ENCODE measurements at places on chromosomes 1 and 21. TPM values are rescaled to one million over a fixed set of nuclear protein-coding genes. Genes with fewer than 3 reads are reported as not detected.

ARID4B gene
- total RNA-seq, result 36.7 TPM

GJB4 gene
- not detected for total RNA-seq

PEX10 gene
- 20.8 TPM for total RNA-seq

CZIB gene
- total RNA-seq, result 56.0 TPM

ACTA1 gene
- total RNA-seq, result not detected

ELOVL1 gene
- total RNA-seq, result 124 TPM

DNA sequence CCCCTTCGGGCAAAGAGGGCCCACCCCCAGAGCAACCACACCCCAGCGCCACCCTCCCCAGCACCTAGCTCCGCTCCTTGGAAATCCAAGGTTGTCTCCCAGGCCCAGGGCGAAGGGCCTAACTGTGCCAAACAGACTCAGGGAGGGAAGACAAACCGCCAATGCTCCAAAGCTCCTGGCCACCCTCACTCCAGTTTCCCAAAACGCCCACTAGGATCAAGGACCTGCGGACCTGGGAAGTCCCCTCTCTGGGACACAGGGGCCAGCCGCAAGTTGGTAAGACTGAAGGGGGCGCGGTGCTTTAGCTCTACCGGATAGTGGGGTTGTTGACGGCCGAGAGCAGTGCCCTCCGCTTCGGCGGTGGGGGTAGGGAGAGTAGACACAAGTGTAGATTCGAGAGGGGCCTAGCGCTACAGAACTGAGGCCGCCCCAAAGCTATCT is 581 bp downstream of the IRF6 start:
- no peak for DNase-seq

DNA sequence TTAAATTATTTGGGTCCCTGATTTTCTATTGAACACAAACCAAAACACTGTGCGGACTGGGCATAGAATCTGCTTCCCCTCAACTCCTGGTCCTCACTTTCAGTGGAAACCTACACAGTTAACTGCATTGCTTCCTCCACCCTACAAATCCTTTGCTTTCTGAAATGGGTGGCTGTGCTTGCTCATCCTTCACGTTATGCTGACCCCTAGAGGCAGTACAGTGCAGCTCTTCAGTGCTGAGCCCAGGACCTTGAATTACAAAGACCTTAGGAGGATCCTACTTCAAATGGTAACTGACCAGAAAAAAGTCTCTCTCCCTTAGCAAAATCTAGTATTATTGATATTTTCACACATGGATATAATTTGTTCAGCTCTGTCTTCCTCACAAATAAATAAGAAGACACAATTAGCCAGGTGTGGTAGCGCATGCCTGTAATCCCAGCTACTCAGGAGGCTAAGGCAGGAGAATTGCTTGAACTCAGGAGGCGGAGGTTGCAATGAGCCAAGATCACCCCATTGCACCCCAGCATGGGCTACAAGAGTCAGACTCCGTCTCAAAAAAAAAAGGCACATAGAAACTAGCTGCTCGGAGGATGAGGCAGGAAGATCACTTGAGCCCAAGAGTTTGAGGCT is 63.4 kb upstream of the L1TD1 start:
- DNase-seq, result no peak

GRCh38 chr1:115473986-115474565 is 136.0 kb upstream of the NGF start:
- no peak for DNase-seq

DNA sequence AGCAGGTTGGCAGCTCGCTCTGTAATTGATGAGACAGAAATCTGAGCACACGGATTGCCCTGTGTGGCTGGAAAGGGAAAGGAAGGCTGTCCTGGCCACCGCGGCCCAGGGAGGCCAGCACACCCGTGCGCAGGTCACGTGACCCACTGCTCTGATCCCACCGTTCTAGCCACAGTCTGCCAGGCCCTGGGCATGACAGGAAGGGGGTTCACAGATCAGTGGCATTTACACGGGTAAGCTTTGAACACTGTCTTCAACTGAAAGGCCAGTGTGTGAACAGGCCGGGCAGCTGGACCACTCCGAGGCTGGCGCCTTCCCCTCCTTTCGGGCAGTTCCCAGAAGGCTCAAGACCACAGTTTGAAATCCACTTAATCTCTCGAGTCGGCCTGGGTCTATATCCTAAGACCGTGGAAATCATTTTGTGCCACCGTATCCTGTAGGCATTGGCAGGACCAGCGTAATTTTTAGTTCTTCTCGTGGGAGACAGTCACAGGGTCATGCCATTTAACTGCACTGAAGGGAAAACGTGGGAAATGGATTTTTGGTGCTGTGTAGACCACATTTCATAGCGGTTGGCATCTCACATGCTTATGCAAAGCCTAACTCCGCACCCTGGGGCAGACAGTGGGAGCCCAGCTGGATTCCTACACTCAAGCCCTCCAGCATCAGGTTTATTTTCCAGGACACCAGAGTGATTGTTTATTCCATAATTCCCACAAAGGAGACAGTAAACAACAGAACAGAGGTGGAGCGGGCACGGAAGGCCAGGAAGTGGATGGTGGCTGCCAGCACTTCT is 3.1 kb upstream of the ADARB1 start:
- DNase-seq, result no peak

DNA sequence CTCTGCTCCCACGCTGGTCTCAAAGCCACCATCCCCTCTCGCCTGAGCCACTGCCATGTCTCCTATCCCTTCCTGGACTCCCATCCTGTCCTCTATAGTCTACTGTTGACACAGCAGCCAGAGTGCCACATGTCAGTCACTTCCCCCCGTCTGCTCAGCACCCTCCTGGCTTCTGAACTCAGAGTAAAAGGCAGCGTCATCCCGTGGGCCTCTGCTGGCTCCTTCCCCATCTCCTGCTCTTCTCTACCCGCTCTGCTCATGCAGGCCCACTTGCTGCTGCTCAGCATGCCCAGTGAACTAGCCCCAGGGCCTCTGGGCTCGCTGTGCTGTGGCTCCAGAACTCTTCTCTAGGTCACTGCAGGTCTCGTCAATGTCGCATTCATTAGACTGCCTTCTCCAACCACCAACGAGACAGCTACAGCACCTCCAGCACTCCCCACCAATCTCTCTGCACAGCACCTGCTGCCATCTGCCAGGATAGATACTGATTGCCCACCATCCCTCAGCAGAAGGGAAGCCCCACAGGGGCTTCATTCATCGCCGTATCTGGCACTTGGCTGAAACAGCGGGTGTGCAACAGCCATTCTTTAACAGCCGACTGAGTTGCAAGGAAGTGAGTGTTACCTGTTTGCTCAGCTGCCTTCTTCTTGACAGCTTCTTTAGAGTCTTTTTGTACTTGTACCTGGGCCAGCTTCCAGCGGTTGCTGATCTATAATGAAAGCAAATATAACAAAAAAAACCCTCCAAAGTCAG is 11.8 kb upstream of the SRM start:
- no peak for DNase-seq

GRCh38 chr1:39720094-39720999 is 18.3 kb upstream of the PPIE start:
- no peak for DNase-seq

DNA sequence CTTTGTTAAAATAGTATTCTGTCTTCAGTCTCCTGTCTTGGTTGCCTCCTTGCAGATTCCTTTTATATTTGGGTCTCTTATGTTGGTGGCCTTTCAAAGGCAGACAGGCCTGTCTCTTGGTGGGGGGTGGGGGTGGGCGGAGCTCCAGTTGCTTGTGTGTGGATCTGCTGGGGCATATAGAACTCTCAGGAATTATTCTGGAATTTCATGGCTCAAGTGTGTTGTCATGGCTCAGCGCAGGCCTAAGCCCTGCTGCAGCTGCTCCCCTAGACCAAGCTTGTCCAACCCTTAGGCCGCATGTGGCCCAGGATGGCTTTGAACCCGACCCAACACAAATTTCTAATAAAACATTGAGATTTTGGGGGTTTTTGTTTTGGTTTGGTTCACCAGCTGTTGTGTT is 8.0 kb downstream of the C1orf35 start:
- DNase-seq, result peak; percentile 7

- DNase-seq, result no peak
Measured at GRCh38 chr1:37400466-37401225, 73.7 kb upstream of the ZC3H12A start.

DNA sequence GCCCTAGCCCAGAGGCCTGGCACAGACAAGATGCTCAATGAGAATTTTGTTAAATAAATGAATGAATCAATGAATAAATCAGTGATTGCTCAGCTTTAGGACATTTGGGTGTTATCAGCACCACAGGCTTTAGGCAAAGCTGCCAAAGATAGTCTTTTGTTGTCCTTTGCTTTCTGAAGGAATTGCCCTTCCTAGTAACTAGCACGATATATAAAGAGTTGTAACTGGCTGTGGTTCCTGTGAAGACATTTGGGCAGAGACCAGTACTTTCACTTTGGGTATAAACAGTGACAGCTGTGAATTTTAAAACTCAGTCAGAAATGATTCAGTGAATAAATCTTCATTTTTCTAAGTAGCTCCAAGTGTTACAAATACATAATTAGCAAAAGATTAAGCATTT is 13.3 kb downstream of the RNU5D-1 start:
- no peak for DNase-seq

DNA sequence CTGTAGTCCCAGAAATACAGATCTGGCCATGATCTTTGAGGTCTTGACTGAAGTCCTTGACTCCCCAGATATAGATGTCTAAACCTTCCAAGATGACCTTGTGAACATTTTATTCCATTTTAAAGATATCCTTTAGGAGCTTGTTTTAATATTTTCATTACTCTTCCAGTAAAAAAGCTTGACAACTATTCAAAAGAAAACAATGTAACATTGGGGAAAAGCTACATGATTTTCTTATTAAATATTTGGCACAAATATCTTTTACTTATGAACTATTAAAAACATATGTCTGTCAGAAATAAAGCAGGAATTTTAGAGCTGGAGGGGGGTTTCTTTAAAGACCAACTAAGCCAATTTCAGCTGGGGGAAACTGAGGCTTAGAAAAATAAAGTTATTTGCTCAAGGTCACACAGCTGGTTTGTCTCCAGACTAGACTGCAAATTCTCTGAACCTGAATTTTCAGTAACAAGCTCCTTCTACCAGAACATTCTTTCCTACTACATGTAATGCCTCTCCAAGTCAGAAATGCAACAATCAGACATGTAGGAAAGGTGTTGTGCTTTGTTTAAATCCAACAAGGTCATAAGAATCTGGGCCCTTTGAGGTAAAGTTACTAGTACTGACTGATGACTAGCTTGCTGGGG is 67.0 kb upstream of the PTCH2 start:
- no peak for DNase-seq

GRCh38 chr1:53833393-53833792 is 4.7 kb downstream of the NDC1 start:
- DNase-seq, result no peak

DNA sequence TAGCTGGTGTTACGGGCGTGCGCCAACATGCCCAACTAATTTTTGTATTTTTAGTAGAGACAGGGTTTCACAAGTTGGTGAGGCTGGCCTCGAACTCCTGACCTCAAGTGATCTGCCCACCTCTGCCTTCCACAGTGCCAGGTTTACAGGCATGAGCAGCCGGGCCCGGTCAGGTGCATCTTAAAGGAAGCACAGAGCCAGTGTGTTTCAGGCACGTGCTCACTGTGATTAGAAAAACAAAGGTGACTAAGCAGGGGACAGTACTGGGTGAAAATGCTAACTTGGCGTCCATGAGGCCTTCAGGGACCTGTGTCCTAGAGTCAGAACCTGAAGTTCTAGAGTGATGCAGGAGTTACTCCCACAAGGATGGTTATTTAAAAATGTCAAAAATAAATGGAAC is 60.0 kb upstream of the GJA8 start:
- DNase-seq, result no peak

DNA sequence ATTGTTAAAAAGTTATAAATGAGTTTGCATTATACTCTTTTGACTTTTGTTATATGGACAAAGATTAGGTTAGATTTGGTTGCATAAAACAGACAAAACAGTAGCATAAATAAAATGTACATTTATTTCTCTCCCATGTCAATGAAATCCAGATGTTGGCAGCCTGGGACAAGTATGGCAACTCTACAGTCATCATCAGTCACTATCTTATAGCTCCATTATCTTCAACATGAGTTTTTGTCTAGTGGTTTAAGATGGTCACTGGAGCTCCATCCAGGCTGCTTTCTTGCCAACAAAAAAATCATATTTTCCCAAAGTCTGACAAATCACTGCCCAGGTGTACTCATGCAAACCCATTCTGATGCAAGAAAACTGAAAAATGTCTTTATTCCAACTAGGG is 83.8 kb downstream of the CD58 start:
- DNase-seq, result no peak

DNA sequence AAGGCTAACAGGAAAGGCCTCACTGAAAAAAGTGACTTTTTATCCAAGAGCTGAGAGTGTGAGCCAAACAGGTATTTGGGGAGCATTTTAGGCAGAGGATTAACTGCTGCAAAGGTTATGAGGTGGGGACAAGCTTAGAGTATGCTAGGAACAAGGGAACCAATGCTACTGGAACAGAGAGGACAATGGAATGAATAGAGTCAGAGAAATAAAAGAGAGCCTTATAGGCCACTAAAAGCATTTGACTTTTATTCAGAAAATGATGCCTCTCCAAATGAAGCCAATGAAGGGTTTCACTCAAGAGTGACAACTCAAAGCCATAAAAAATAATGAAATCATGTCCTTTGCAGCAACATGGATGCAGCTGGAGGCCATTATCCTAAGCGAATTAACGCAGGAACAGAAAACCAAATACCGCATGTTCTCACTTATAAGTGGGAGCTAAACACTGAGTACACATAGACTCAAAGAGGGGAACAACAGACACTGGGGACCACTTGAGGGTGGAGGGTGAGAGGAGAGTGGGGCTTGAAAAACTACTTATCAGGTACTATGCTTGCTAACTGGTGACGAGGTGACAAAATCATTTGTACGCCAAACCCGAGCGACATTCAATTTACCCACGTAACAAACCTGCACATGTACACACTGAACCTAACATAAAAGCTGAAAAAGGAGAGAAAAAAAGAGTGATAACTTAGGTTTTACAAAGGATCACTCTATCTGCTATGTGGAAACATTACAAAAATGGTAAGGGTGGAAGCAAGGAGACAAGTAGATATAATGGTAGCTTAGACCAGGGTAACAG is 11.1 kb downstream of the PTP4A2 start:
- DNase-seq, result no peak

DNA sequence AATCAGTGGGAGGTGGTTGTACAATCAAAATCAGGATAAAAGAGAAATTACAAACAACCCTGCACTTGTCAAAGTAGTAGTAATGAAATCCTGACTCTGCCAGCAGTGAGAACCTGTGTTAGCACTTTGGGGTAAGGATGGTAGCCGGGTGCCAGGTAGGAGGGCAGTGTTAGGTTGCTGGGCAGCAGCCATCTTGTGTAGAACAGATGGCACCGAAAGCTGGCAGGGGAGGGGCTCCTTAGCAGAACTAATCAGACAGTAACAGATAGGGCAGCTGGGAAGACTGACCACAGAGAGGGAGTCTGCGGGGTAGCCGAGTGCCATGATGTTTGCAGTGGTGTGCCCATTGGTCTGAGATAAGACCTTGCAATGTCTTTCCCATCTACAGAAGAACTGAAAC is 137.3 kb downstream of the SDCCAG8 start:
- no peak for DNase-seq

- DNase-seq, result no peak
Measured at GRCh38 chr1:201576914-201577313, 38.0 kb downstream of the NAV1 start.

Data from omental fat pad (tissue), 4 donors.